ENCODE measurements at places on chromosomes 3 and 15.

DNA sequence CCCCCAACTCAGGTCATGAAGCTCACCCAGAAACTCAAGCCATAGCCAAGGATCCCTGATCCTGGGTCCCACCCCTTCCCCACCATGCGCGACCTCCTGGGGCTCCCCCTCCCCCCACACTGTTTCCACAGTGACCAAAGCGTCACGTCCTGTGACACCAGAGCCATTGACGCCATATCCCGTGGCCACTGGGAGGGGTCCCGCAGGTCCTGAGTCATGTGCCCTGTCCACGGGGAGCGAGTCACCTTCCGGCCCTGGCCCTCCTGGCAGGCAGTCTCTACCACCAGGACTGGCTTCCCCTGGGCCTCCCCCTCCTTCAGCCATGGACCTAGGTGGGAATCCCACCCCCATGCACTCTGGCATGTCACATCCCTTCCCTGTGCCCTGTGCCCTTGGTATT lies 15.6 kb downstream of the SEMA3F start:
- DNase-seq, result no peak

DNA sequence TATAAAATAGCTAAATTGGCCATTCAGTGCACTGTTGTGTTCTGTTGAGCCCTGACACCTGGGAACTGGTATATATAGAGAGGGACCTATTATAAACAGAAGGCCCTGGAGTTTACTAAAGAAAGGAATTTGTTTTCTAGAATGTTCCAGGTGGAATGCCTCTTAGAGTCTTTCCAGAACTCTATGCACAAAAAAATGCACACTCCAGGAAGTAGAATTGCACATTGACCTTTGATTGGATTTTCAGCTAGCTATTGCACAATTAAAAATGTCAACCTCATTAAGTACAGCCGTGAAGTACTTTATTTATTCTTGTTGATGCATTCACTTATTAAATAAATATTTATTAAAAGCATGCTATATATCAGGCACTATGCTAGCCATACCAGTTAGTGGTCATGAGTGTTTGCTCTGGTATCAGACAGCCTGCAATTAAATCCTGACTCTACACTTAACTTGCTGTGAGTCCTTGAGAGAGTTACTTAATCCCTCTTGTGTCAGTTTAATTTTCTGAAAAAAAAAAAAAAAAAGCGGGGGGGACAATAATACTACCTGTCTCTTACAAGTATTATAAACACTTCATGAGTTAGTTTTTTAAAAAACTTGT lies 40.8 kb downstream of the NDUFB4 start:
- no peak for DNase-seq

- DNase-seq, result no peak
Observed at GRCh38 chr15:88849376-88850072, 45.8 kb downstream of the HAPLN3 start.

GRCh38 chr15:36666228-36666905 lies 86.9 kb downstream of the CDIN1 start:
- no peak for DNase-seq

DNA sequence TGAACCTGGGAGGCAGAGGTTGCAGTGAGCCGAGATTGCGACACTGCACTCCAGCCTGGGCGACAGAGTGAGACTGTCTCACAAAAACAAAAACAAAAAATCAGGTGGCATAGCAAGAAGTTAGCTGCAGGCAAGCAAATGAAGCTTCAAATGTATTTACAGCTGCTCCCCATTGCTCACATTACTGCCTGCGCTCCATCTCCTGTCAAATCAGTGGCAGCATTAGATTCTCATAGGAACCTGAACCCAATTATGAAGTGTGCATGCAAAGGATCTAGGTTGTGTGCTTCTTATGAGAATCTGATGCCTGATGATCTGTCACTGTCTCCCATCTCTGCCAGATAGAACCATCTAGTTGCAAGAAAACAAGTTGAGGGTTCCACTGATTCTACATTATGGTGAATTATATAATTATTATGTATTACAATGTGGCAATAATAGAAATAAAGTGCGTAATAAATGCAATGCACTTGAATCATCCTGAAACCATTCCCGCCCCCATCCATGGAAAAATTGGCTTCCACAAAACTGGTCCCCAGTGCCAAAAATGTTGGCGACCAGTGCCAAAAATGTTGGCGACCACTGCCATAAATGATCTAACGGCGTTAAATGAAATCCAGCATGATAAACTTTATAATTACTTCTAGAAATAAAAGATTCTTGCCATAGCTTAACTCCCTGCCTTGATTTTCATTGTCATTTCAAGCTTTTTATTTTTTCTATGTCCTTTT lies 616.7 kb upstream of the NAALADL2 start:
- DNase-seq, result no peak

- no peak for DNase-seq
Observed at GRCh38 chr15:40340740-40341400, at the start of gene CCDC9B. Gene CCDC9B (minus strand): TSS chr15:40340939. CDS start chr15:40340819, 120 bp downstream.

DNA sequence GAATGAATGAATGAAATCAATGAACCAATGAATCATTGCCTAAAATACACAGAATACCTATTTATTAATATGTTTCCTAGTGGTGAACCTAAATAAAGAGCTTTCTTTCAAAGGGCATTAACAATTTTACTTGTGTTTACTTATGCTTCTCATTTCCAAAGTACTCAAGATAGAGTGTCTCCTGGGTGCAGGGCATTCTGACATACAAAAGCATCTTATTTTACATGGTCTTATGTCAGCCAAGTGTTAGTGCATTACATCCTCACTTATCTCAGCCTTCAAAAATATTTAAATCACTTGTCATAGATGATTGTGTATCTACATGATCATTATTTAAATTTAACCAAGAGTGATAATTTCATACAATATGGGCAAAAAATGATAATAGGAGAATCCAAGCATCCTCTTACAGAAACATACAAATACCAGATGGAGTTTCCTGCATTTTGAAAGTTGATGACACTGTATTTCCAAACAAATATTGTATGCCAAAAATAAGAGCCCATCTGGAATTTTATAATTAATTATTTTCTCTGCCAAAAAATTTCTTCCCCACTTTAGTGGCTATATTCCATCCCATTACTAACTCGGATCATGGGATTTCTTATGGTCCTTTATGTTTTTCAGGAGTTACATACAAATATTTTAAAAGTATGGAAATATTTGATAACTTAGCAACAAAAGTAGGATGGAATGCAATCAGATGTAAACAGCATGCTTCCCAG lies 279.0 kb downstream of the RBMS3 start:
- no peak for DNase-seq

DNA sequence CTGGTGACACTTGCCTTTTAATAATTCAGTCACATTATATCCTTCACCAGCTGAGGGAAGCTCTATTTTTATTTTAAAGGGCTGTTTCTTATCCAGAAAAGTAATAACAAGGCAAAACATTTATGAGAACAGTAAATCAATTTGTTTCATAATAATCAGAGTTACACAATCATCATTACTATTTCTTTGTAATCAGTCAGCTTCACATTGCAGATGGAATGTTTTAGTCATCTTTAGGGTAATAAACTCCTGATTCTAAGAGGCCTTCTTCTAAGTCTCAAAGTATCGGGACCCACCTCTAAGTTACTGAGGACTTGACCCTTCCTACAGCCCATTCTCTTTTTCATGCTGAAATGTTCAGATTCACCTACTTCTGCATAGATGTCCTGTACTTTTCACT lies 298.3 kb upstream of the TGFBR2 start:
- no peak for DNase-seq

DNA sequence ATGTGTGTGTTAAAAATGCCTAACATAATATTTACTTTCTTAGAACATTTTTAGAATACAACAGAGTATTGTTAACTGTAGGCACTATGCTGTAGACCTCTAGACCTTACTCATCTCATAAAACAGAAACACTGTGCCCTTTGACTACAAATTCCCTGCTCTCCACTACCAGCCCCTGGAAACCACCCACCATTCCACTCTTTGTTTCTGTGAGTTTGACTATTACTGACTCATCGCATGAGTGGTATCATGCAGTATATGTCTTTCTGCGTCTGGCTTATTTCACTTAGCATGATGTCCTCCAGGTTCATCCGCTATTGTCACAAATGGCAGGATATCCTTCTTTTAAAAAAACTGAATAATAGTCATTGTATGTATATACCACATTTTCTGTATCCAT lies 216.7 kb upstream of the CFAP20DC start:
- DNase-seq, result no peak

GRCh38 chr3:192904632-192905289 lies 12.9 kb downstream of the MB21D2 start:
- DNase-seq, result no peak

- DNase-seq, result no peak
Observed at GRCh38 chr3:8576841-8577571, 67.6 kb downstream of the SSUH2 start.

GRCh38 chr15:69026355-69026754 lies 11.9 kb downstream of the NOX5 start:
- no peak for DNase-seq

DNA sequence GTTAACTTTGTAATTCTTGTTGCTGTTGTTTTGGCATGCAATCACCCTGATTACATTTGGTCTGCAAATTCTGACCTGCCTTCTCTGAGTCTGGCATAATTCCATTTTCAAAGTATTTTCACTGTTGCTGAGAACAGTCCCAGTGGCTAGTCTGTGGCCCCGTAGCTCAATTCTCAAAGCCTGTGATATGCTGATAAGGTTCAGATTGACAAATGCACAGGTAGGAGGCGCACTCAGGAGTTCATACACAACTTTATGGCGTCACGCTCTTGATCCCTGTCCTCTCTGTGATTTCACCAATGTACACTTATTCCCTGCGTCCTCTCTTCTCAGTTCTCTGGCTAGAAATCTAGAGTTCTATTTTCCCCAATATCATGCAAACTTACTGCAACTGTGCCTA lies 376.6 kb upstream of the SLCO3A1 start:
- DNase-seq, result no peak

DNA sequence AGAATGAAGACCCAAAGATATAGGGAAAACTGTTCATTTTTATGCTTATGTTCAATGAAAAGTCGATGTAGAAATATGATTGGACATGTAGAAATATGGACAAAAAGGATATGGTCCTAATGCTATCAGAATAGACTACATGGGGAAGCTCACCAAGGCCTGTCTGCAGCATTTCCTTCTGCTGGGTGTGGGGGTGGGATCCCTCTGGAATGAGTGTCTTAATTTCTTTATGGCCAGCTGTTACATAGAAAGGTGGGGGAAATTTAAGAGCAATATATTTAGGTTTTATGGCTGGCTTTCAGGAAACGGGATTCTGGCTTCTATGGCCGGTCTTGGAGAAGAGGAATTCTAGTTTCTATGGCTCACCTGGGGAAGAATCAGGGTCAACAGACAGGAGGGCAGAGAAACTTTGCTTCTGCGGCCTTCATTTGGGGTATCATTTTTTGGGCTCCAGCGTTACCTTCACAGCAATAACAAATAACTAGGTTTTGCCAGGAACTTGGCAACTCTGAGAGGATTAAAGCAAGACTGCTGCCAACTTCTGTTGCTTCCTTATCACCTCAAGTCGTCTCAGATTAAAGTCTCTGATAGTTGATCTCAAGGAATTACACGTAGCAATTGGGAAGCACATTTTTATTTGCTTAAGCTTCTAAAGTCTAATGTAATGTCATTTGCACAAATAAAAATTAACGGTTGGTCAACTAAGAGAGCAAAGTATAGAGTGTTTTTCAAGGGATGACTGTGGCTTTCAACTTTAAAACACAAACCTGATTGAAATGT lies 57.0 kb upstream of the GATM start:
- no peak for DNase-seq

DNA sequence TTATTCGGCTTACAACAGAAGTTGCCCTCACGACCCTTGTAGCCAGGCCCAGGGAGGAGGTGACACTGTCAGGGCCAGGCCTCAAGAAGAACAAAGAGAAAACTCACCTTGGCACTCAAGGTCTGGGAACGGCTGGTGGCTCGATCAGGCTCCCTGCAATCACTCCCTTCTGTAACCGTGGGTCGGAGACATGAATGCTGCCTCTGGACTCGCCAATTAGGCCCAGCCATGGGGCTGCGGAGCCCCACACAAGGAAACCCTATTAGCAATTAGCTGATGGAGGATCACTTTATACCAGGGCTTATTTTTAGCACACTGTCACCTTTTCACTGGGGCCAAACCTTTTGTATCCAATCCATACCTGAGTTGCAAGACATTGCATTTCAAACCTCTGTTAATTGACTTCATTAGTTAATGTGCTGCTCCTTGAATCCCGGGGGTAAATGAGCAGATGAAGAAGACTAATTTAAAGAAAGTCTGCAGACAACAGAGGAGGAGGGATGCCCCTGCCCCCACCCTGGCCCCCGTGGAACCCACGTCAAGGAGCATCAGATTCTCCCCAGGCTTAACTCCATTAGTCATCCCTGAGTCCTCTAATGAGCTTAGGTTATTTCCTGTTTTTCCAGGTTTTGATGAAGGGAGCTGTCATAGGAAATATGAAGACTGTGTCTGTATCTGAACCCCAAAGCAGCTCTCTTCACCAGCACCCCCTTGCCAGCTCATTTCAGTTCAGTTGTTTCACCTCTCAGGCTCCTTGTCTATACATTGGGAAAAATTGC lies 255.3 kb downstream of the RORA start:
- DNase-seq, result no peak

All from activated CD4-positive, CD25-positive, alpha-beta regulatory T cell (primary cell).